Diencephalon (tissue), 1 donor: ENCODE measurements at places on chromosomes 2 and 18. TPM values are rescaled to one million over a fixed set of nuclear protein-coding genes. Genes with fewer than 3 reads are reported as not detected.

Gene CIB4
- not detected for total RNA-seq

Gene CFAP65
- 2.3 TPM for total RNA-seq

Gene ZNF804A
- total RNA-seq = 16.8 TPM

Gene DES
- 1.4 TPM for total RNA-seq

Gene RAB27B
- total RNA-seq = 118 TPM

Gene DOK6
- total RNA-seq = 80.7 TPM

Gene SCN9A
- 114 TPM for total RNA-seq

Gene COL4A4
- total RNA-seq = 2.1 TPM

Gene CHN1
- total RNA-seq = 99.7 TPM
